ENCODE measurements at places on chromosomes 7 and 10. TPM values are rescaled to one million over a fixed set of nuclear protein-coding genes. Genes with fewer than 3 reads are reported as not detected.

Gene PNLIPRP1
- total RNA-seq: not detected

Gene SRRM3
- 16.9 TPM for total RNA-seq

Gene STEAP4
- total RNA-seq: 0.31 TPM

Gene NCF1
- total RNA-seq: not detected

Gene KCNIP2
- 11.3 TPM for total RNA-seq

Gene CEP55
- total RNA-seq: 4.1 TPM

Gene EBLN1
- not detected for total RNA-seq

Gene CLRN3
- total RNA-seq: not detected

Gene RNF32
- total RNA-seq: 2.8 TPM

Gene MORN4
- total RNA-seq: 26.0 TPM

Gene ADRB1
- total RNA-seq: 2.5 TPM

Gene CALML3
- not detected for total RNA-seq

Gene EPO
- total RNA-seq: not detected

Gene SP8
- total RNA-seq: 4.7 TPM

Gene NSMCE4A
- 56.3 TPM for total RNA-seq

Gene PON3
- total RNA-seq: 1.3 TPM

Gene UBE3C
- total RNA-seq: 153 TPM

Gene CCDC136
- 141 TPM for total RNA-seq

Gene VWC2
- total RNA-seq: 4.4 TPM

Gene UPK3BL1
- 25.4 TPM for total RNA-seq

Gene WNT8B
- 0.31 TPM for total RNA-seq

Gene SPDYE8
- total RNA-seq: not detected

Gene DRGX
- not detected for total RNA-seq

Gene RBP3
- not detected for total RNA-seq

Gene SFTPA1
- not detected for total RNA-seq

Gene MACC1
- under 0.01 TPM for total RNA-seq

Gene SLC13A1
- not detected for total RNA-seq

Gene SPDYE9
- not detected for total RNA-seq

Gene OR2A5
- not detected for total RNA-seq

Gene AQP1
- 2.8 TPM for total RNA-seq

Gene TRIM73
- total RNA-seq: 11.0 TPM

Gene OPALIN
- not detected for total RNA-seq

Gene BAIAP2L1
- not detected for total RNA-seq

Gene CRHR2
- 2.8 TPM for total RNA-seq

Gene LOXL4
- total RNA-seq: 0.31 TPM

Gene GARIN1A
- total RNA-seq: 3.4 TPM

Gene ZNF239
- 19.4 TPM for total RNA-seq

Gene GPR26
- 2.8 TPM for total RNA-seq

Gene AGMO
- not detected for total RNA-seq

Gene IGFBP3
- total RNA-seq: 5.6 TPM

Gene OR2A12
- not detected for total RNA-seq

Gene HNRNPF
- 85.4 TPM for total RNA-seq

Gene HMX2
- total RNA-seq: not detected

Gene HOXA13
- total RNA-seq: not detected

Gene TRPV5
- total RNA-seq: 0.31 TPM

Gene GPR15LG
- not detected for total RNA-seq

Gene RNF148
- 1.3 TPM for total RNA-seq

Gene SPDYE2B
- total RNA-seq: not detected

Gene SCD
- 152 TPM for total RNA-seq

Gene ZNF212
- total RNA-seq: 5.9 TPM

Measured in parietal lobe (tissue), 2 donors.